ENCODE measurements at places on chromosomes 12 and 14. TPM values are rescaled to one million over a fixed set of nuclear protein-coding genes. Genes with fewer than 3 reads are reported as not detected.

Gene FICD
- 9.4 TPM for total RNA-seq

Gene RD3L
- not detected for total RNA-seq

Gene WNT5B
- total RNA-seq = 529 TPM

Gene PRICKLE1
- 13.2 TPM for total RNA-seq

Gene YEATS4
- total RNA-seq = 21.6 TPM

Gene MPHOSPH9
- 26.6 TPM for total RNA-seq

Gene CPNE8
- total RNA-seq = 3.2 TPM

Gene FZD10
- not detected for total RNA-seq

Gene AGAP2
- under 0.01 TPM for total RNA-seq

Gene PPFIBP1
- total RNA-seq = 99.7 TPM

Gene RNASE7
- total RNA-seq = not detected

Gene FBXO21
- total RNA-seq = 43.9 TPM

Gene MYF6
- total RNA-seq = not detected

Gene SPIC
- not detected for total RNA-seq
